ENCODE measurements at places on chromosomes 5 and 9. TPM values are rescaled to one million over a fixed set of nuclear protein-coding genes. Genes with fewer than 3 reads are reported as not detected.

Gene RMI1
- 2.7 TPM for total RNA-seq

DNA sequence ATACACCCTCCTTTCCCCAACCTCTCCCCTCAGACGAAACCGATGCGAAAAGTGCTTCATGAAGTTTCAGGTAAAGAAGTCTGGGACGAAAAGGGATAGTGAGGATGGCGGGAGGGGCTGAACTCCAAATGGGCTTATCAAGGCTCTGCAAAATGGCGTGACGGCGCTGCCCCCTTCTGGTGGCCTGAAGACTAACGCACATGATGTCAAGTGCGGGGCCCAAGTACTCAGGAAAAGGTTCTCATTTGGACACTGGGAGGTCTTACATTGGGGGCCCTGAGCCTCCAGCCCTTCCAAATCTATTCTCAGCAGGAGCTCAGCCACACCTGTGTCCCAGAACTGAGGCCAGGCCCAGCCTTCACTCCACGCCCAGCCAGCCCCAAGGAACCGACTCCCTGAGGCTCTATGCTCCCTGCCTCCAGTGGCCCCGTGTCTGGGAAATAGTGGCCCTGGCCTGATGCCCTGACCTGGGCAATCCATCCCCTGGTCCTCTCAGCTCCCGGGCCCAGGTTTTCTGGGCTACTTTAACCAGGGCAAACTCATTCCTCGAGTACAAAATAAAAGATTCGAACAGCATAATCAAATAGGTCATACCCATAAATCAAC lies 119.9 kb downstream of the KCNIP1 start:
- no peak for DNase-seq

GRCh38 chr5:71922584-71923106 lies 184.6 kb upstream of the MAP1B start:
- DNase-seq = no peak

DNA sequence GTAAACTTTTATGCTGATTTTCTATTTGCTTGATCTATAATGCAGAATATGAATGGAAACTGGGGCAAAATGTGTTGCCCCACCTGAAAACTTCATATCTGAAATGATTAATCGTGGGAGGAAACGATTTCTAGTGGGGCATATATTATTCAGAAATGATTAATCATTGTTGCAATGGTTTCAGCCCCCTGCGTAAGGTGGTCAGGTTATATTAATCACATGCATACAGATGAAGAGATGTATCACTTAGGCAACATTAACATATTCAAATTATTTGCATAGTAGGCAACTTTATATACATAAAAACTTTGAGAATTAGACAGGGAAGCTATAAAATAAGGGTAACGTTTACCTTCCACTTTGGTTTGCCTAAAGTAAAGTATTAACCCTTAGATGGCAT lies 49.8 kb downstream of the LSM11 start:
- no peak for DNase-seq

All from tibial nerve (tissue), 4 donors.